Coronary artery (tissue), 2 donors: ENCODE measurements at places on chromosomes 5 and 9.

DNA sequence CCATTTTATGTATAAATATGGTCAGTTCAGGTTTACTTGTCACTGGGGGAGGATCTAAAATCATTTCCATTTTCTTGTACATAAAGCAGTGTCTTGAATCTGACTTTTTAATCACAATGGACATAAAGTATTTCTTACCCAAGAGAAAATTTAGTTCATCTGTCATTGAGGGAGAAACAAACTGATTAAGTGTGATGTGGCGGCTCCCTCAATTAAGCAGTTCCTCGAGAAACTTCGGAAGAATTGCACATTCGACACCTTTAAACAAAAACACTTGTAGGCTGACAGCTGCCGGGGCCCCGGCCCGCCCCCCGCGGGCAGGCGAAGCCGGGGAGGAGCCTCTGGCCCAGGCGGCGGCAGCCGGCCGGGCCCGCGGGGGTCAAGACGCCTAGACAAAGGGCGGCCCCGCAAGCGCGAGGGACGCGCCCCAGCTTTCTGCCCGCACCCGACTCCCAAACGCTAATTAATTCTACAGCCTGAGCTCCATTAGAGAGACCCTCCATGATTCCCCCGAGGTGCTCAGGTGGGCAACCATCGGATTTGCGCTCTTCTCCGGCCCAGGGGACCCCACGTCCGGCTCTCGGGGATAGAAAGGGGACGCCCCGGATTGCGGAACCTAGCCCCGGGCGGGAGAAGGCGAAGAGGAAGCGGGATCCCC, 750 bp downstream of the TRIM36 start:
- DNase-seq = no peak

DNA sequence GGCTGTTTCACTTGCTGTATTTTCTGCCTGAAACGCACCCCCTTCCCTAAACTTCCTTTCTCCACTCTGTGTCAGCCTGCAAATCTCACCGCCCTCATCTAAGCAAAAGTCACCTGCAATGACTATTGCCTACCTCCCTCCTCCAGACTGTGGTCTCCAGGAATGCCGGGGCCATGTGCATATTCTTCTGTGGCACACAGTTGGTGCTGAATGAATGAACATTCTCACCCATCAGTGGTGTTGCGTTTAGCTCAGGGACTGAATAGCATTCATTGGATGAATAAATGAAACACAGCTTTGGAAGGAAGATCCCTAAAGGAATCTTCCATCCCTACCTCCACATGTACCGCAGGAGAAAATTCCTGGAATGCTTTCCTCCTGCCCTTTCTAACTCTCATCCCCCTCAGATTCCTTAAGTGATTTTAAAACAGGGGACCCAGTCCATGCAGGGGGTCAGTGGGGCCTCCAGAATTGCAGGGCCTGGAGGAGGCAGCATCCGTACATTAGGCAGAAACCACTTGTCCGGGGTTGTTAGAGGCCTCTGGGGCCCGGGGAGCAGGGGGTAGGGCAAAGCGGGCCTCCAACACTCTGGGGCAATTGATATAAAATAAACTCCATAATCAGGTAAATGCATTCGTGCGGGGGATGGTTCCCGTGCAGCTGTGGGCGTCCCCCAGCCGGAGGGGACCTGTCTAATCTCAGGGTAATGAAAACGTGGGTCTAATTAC, 28.3 kb upstream of the PTGS1 start:
- DNase-seq = no peak

GRCh38 chr5:74282490-74282889, 358.0 kb downstream of the ENC1 start:
- DNase-seq = no peak

GRCh38 chr5:120367896-120368634, 96.0 kb upstream of the PRR16 start:
- no peak for DNase-seq

- DNase-seq = no peak
Observed at GRCh38 chr5:34690301-34690700, 34.2 kb downstream of the RAI14 start.

DNA sequence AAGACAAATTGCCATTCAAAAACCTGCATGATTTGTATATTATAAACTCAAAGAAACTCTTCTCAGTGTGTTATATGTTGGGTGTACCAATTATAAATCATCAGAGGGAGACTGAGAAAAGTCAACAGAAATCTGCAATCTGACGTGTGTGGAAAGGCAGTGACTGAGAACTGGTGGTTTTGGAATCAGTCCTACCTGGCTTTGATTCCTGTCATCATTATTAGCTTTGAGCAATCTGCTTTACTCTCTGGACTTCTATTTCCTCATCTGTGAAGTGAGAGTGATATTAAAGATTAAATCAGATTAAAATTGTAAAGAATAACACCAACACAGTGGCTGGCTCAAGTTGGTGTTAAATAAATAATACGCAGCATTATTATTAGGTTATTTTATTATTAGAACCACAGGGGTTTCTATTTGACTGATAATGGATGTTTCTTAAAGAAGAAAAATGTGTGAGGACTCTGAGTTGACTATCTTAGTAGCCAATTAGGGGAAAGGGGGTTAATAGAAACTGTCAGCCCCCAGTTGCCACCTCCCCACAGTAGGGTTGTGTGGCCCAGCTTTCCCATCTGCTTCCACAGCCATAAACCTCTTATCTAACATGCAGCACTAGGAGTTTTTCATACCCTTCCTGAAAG, 59.6 kb downstream of the SNCAIP start:
- DNase-seq = no peak

- DNase-seq = no peak
Observed at GRCh38 chr9:127739614-127740330, 4.7 kb upstream of the TOR2A start.
